ENCODE measurements at places on chromosomes 4 and X.

DNA sequence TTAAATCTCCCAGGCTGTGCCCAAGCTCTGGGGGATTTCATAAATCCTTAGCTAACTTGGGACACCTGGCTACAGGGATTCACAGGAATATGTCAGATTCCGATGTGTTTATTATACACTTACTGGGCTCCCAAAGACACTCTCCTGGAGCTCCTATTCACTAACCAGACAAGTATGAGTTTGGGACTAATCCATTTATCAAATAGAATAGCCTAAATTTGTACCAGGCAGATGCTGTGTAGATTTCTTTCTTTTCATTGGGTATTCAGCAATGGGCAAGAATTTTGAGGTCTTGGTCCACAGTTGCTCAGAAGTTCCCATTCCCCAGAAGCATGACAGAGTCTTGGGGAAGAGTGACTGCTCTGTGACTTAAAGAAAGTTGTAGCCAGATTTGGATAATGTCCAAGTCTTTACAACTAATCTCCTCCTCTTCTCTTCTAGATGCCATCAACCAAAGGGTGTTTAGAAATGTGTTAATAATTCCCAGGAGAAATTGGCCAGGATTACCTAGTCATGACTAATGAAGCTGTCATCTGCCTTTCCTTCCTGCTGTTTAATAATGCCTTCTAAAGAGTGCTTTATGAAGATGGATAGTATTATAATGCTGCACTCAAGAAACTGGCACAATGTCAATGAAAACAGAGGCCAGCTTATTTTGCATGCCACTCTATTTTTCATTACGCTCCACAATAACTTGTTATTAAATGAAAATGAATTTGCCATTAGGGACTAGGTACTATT lies 120.9 kb downstream of the CHIC2 start:
- DNase-seq, result no peak

DNA sequence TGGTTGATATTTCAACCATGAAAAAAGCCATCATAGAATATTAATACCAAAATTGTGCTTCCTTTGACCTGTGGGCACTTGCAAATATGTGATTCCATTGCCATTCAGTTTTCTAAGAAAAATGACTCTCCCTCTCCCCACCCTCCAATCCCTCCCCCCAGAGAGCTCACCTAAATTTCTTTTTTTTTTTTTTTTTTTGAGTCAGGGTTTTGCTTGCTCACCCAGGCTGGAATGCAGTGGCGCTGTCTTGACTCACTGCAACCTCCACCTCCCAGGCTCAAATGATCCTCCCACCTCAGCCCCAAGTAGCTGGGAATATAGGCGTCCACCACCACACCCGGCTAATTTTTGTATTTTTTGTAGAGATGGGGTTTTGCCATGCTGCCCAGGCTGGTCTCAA lies 47.0 kb downstream of the SNX25 start:
- no peak for DNase-seq

DNA sequence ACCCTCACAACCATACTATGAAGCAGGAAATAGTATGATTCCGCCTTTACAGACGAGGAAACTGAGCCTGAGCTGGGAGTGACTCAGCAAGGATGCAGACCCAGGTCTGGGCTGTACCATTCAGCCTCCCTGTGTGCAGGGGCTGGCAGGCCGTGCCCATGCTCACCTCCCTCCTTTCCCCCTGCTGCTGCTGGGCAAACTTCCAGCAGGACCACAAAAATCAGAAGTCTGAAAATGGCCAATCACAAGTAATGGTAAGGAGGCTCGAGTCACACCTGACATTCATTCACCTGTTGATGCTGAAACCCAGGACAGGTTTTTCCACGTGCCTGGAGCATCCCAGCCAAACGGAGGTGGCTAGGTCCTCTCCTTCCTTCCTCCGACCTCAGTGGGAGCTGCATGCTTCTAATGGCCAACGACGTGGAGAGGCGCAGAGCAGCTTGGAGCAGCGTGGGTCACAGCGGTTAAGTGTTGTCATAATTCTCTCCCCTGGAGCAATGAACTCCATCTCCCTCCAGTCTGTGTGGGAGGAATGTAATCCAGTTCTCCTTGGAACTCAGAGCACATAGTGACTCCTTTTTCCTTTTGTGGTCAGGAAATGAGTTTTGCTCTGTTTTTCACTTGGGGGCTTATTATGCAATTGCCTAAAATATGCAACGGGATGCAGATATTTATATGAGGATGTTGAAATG lies 371.7 kb downstream of the BCOR start:
- DNase-seq, result no peak

GRCh38 chr4:125432078-125432477 lies 117.3 kb downstream of the FAT4 start:
- DNase-seq, result no peak

GRCh38 chrX:46311581-46312120 lies 233.6 kb downstream of the ZNF674 start:
- DNase-seq, result no peak

DNA sequence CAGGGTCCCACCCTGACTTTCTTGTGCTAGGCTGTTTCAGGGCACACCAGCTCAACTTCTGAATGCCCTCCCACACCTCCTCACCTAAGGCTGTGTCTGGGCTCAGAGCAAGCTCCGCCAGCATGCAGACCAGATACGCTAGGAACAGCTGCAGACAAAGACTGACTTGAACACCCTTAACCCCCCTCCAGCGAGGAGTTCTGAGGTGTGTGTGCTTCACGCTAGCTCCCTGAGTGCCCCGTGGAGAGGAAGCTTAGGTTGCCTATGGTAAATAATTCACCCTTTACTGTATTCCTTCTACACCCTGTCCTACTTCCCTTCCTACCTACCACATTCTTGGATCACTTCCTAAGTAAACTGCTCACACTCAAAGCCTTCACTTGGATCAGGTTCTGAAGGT lies 115.0 kb downstream of the VCX3B start:
- no peak for DNase-seq

DNA sequence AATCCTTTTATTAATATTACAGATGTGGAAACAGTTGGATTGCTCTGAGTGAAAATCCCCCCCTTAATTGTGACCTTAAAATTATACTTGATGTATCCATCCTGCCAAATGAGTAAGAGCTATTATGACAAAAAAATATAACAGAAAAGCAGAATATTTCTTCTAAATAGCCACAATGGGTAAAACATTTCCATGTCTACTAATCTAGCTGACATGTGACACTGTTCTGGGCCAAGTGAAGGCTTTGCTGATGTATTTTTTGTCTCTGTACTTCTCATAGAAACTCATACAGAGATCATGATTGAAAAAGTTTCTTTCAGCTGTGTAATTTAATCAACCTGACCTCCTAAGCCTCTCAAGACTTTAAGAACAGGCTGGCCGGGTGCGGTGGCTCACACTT lies 569.1 kb upstream of the ZFP42 start:
- no peak for DNase-seq

- no peak for DNase-seq
These were observed 318.6 kb downstream of the OPHN1 start for GRCh38 chrX:68114573-68115129.
